Activated T-cell treated with anti-CD3 and anti-CD28 coated beads, Interleukin-2, amount 50 U/mL, for 72 hours (primary cell): ENCODE measurements at places on chromosomes 2 and 18.

GRCh38 chr2:524442-524841 is 152.8 kb downstream of the TMEM18 start:
- no peak for DNase-seq

DNA sequence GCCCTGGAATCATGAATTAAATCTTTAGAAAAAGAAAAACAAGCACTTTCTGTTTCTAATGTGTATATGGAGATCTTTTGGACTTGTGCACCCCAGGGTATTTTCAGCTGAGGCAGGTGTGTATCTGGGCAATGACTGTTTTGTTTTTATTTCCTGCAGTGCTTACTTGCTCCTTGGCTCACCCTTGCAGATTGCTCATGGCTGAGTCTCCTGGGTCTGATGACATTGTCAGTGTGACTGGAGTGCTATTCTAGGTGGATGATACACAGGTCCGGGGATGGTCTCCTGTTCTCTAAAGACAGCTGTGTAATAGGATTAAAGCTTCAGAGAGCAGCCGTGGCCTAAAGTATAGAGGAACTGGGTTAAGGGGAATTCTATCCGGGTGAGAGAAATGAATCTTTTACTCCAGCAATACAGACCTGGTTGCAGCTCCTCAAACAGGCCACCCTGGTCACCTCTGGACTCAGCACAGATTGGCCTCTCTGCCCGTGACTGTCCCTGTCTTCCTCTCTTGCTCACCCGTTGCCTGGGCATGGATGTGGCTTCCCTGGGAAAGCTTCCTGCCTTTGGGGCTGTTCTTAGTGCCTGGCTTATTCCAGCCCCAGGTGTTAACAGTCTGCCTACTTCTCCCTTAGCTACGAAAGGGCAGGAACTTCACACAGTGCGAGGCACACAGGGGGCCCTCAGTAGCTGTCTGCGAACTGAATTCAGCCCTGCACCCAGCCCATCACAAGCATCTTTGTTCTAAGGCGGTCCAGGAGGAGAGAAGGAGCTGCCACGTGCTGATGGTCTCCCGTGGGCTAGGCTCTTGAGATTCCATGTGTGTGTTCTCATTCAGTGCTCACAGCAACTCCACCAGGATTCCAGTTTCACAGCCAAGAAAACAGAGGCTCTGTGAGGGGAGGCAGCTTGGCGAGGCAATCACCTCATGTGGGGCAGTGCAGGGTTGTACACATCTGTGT is 84.3 kb downstream of the ACOXL start:
- no peak for DNase-seq

DNA sequence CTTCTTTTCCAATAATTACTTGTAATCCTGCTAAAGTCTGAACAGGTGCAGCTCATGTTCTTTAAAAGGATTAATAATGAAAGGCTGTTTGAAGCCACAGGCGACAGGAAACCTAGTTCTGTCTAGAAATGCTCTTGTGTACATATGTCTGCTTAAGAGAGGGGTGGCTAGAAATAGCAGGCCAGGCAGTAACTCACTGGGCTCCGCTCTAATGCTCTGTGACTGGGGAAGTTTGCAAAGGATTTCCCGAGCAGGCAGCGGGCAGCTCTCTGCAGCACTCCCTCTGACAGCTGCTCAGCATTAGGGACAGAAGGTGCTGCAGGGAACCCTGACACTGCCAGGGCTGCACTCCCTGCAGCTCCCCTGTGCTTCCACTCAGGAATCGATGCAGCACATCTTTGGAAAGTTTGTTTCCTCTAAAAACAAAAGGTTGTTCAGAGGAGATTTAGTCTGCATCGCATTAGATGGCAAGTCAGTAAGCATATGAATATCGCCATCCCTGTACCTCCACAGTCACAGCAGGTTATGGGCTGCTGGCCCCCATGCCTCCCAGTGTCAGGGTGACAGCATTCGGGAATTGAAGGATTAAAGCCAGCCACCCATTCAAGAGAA is 33.1 kb upstream of the TTC39C start:
- no peak for DNase-seq

DNA sequence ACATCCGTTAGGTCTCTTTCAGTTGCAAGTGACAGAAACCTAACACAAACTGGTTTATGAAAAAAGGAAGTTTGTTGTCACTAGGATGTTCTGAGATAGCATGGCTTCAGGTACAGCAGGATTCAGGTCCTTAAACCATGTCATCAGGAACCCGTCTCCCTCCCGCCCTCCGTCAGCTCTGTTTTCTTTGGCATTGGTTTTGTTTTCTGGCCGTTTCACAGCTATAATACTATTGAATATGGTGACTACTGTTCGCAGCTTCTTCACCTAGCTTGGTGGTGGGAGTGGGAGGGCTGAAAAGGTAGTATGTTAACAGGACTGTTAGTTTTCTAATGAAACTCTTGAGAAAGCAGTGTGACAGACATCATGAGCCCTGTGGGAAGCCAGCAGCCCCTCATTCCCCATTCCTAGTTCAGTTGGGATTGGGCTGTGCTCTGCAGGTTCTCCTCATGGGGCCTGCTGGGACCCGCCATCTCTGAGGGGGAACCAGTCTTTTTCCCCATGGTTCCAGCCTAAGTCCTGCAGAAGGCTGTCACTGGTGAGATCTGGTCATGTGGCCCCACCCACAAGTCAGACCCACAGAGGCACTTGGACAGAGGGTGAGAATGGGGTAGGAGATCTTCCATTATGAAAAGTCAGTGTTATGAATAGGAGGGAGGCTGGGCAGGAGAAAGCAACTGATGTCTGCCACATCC is 12.1 kb downstream of the PTMA start:
- no peak for DNase-seq

- no peak for DNase-seq
These were observed 101.4 kb upstream of the POU3F3 start for GRCh38 chr2:104752504-104752903.

DNA sequence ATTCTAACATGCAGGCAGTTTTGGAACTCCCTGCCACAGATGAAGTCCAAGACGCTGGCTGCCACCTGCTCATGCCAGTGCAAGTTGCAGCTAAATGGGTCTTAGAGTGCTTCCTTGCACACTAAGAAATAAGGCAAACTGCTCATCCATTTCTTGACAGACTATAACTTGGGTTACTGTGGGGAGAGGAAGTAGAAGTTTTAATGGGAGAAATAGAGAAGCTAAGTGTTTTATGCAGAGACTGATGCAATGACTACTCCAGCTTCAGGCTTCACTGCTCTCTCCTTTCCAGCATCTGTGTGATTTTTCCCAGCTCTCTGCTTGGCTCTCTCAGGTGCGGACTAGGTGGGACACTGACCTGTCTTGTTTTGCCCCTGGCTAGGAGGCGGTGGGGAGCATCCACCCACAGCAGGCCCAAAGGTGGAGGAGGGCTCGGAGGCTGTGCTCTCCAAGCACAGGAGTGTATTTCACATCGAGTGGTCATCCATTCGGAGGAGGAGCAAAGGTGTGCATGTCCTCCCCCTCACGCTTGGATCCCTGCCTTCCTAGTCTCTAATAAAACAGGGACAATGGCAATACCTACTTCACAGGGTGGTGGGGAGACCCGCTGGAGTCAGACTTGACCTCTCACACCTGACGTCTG is 48.2 kb downstream of the SLC14A2 start:
- DNase-seq = no peak

DNA sequence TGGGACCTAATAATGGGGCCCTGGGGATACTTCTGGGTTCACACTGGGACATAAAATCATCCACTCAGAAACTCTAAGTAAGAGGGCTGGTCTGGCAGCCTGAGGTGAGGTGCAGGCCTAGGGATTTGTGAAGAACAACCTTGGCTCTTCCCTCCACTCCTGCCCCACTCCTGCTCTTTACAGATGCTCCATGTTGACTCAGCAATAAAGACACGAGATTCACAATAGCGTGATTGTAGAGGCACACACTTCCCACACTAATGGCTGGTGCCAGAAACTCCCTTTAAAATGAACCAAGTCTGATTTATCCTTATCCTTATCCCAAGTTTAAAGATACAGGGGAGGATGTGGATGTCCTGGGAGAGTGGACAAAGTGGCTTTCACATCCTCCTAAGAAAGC is 228.2 kb downstream of the ACTR3 start:
- no peak for DNase-seq

GRCh38 chr18:62044490-62045000 is 142.3 kb downstream of the PIGN start:
- DNase-seq = no peak

GRCh38 chr18:46555213-46555612 is 101.8 kb downstream of the LOXHD1 start:
- no peak for DNase-seq

DNA sequence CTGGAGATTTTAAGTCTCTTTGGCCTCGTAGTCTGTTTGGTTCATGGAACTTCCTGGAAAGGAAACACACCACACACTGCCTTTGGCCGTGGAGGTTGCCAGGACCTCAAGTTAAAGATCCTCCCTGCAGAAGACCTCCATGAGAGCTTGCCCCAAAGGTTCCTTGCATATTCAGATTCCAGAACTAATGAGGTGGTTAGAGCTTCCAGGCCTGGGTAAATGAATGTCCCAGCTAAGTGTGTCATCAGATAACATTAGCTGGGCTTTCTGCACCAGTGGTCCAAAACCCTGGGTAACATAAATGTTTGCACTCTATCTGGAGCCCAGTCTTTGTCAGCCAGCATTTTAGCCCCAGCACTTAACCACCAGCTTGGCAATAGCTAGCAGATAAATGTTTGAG is 122.1 kb upstream of the EML6 start:
- DNase-seq = no peak

GRCh38 chr18:67428158-67428557 is 88.4 kb downstream of the DSEL start:
- DNase-seq = no peak

GRCh38 chr2:10170256-10170655 is 47.7 kb downstream of the RRM2 start:
- no peak for DNase-seq

- no peak for DNase-seq
These were observed 44.1 kb downstream of the FMNL2 start for GRCh38 chr2:152379089-152379488.

- DNase-seq = no peak
These were observed 68.4 kb upstream of the CTDP1 start for GRCh38 chr18:79611040-79611681.

- DNase-seq = no peak
These were observed 20.4 kb downstream of the REV1 start for GRCh38 chr2:99469394-99469793.

GRCh38 chr2:42385225-42385624 is 24.2 kb upstream of the COX7A2L start:
- DNase-seq = no peak

GRCh38 chr2:66576561-66577320 is 141.8 kb downstream of the MEIS1 start:
- DNase-seq = no peak

- DNase-seq = no peak
These were observed 249.8 kb downstream of the BCL11A start for GRCh38 chr2:60303680-60304079.

- DNase-seq = no peak
These were observed 12.6 kb downstream of the AGAP1 start for GRCh38 chr2:235506291-235506996.

DNA sequence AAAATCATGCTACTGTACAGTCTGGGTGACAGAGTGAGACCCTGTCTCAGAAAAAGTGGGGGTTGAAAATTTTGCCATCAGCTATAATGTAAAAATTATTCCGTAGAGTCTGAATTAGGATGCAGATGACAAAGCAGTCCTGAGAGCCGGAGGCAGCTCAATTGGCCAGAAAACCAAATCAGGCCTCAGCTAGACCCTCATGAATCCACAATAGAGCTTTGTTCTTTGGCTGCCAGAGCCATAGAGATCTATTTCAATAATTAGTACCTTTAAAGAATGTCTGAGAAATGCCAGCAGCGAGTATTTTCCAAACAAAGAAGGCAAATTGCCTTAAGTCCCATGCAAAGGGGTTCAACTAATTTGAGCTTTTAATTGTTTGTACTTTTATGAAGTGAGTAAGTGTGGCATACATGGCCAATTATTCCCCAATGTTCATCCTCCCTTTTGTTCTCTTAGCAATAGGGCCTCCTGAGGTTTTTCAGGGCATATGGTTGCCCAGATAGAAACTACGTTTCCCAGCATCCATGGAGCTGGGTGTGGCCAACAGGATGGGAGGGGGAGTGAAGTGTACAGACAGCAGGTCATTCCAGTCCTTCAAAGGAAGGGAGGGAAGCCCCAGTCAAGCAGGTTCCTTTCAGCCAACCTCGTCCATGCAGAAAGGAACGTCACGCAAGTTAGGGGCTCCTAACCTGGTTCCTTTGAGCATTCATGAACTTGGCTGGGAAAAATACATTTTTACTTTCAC is 211.3 kb upstream of the APCDD1 start:
- no peak for DNase-seq

DNA sequence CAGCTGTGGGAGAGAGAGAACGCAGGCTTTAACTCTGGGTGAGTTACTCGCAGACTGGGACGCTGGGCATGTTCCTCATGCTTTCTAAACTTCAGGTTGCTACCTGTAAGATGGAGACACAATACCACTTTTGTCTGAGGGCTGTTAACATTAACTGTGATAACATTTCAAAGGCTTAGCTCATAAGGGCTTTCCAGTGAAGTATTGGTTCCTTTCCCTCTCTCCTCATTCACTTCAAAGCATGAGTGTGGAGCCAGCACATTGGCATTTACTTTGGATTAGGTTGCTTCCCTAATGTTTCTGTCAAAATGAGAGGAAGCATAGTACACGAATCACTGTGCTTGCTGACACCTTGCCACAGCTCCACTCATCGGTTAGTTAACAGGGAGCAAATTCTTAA is 30.2 kb downstream of the INSIG2 start:
- DNase-seq = no peak

DNA sequence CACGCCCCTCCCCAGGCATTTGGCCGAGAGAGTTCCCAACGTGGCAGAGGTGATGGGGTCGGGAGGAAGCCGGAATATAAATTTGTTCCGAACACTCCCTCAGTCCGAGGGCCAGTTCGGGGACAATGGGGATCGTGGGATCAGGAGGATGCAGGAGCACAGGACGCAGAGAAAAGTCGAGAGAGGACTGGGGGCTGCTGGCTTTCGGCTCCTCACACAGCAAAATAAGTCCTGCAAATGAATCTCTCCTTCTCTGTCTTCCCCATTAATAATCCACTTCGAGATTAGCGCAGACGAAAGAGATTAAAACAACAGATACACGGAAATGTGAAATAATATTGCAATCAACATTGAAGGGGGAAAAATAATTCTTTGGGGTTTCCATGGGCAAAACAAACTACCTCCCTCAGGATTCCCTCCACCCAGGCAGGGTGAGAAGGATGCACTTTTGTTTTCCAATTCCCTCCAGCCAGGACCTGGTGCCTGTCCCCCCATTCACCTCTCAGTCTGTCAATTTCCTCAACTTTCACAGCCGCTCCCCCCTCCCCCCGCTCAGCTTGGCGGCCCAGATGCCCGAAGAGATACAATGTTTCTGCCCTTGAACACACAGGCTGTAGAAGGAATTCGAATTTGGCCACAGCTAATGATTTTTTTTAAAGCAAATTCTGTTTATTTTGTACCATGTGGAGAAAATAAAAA is 3.1 kb upstream of the ZEB2 start:
- DNase-seq = no peak

- DNase-seq = no peak
These were observed 110.5 kb downstream of the GYPC start for GRCh38 chr2:126766295-126766968.

GRCh38 chr2:108945969-108946368 is 43.1 kb downstream of the EDAR start:
- DNase-seq = no peak
